Activated CD4-positive, CD25-positive, alpha-beta regulatory T cell (primary cell): ENCODE measurements at places on chromosomes 2 and 18.

DNA sequence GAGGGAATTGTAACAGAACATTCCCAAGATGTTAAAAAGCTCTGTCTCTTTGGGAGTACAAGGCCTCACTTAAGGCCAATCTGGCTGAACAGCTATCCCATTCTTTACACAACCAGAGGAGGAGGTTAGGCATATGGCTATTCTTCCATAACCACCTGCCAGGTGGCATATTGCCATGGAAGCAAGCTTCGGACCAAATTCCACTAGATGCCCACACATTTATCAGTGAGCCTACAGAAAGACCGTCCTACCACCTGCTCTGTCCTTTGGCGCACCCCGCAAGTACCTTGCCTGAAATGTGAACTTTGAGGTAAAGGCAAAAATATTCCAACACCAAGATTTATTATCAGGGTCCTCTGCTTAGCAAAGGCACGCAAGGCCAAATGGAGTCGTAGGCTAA, 519.9 kb upstream of the TNP1 start:
- no peak for DNase-seq

- DNase-seq, result no peak
These were observed 50.7 kb upstream of the DDX18 start for GRCh38 chr2:117763804-117764203.

DNA sequence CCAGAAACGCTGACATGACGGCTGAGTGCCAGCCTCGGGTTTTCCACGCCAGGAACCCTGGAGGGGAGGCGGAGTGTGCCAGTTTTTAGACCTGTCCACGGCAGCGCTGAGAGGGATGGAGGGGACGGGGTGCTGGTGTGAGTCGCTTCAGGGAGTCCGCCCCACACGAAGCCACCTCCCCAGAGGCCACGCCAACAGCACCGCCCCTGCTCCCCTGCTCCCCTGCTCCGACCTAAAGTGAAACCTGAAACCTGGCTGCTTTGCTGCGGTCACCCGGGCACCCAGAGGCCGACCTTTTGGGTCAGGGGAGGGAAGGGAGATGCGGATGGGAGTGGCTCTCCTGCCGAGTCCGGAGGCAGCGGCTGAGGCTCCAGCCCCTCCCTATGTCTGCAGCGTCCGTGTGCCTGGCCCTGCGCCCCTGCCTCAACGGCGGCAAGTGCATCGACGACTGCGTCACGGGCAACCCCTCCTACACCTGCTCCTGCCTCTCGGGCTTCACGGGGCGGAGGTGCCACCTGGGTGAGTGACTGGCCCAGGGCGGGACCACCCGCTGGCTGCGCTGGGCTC, 38.1 kb downstream of the SNED1 start:
- no peak for DNase-seq

GRCh38 chr2:37919631-37920032, 5.5 kb upstream of the RMDN2 start:
- no peak for DNase-seq

GRCh38 chr18:45829855-45830254, 4.4 kb downstream of the SIGLEC15 start:
- no peak for DNase-seq

- DNase-seq, result no peak
These were observed 923 bp downstream of the FIGLA start for GRCh38 chr2:70789304-70790135.

DNA sequence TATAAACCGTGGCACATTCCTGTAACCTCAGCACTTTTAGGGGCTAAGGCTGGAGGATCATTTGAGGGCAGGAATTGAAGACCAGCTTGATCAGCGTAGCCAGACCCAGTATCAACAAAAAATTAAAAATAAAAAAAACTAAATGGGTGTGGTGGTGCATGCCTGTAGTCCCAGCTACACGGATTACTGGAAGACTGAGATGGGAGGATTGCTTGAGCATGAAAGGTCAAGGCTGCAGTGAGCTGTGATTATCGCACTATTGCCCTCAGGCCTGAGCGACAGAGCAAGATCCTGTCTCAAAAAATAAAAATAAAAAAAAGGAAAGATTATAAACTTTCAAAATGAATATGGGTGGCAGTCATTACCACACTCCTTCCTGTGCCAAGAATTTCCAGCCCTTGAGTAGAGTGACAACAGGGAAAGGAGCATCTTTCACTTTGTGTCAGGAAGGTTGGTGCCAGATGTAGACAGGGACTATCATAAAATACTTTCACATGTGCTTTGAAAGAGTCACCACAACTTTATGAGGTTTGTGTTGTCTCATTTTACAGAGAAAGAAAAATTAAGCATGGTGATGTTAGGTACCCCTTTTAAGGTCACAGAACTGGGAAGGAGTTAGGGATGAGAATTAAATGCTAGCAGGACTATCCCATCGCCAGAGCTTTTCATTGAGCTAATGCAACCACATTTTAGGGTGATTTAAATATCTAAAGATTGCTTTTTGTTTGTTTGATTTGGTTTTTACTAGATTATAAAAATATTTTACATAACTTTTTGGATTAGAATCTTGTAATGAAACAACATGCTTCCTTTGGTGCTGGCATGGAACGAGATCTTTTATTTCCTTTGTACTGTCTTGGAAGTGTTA, 1617.4 kb upstream of the ACVR2A start:
- DNase-seq, result no peak

GRCh38 chr2:120887320-120887697, 151.6 kb downstream of the GLI2 start:
- no peak for DNase-seq

GRCh38 chr2:130391058-130391871, 35.4 kb downstream of the PTPN18 start:
- DNase-seq, result peak; percentile 34

- no peak for DNase-seq
These were observed 1108.3 kb upstream of the KLHL29 start for GRCh38 chr2:22276696-22277095.

GRCh38 chr2:27940090-27940671, 49.7 kb downstream of the BABAM2 start:
- no peak for DNase-seq

DNA sequence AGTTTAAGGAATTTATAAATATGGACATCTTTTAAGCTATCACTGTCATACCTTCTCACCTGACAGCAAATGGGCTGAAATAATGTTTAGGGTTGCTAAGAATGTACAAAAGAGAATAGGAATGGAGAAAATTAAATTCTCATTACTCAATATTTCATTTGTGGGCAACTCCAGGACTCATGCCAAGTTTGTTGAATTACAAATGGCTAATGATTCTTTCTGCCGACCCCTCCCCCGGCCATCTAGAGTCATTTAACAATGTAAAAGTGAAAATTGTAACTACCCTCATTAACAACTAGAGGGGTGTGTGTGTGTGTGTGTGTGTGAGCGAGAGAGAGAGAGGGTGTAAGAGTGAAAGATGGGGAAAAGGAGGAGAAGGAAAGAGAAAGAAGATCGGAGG, 708.5 kb upstream of the FAM98A start:
- DNase-seq, result no peak

GRCh38 chr2:15116830-15117229, 444.3 kb downstream of the NBAS start:
- no peak for DNase-seq

- DNase-seq, result peak; percentile 71
These were observed 867 bp upstream of the TTL start for GRCh38 chr2:112481050-112481527.

GRCh38 chr2:84022810-84023431, 436.2 kb downstream of the SUCLG1 start:
- DNase-seq, result no peak

- DNase-seq, result peak; percentile 6
These were observed 63.3 kb downstream of the RAB31 start for GRCh38 chr18:9771261-9771976.

DNA sequence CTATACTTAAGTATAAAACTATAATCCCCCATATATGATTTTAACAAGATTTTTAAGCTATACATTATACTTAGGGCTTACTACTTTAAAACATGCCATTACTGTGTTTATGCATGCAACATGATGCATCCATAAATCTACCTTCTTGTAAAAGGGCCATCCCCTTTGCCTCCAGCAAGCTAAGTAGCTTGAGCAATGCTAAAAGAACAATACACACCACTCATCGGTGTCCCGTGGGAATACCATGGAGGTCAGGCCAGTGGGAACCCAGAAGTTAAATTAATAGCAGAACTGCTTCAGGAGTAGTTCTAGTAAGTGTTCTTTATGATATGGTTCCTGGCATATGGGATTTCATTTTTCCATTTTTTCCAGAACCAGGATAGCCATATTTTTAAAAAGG, 37.8 kb downstream of the SH3RF3 start:
- DNase-seq, result no peak

- peak; percentile 12 for DNase-seq
These were observed 74.5 kb upstream of the YPEL5 start for GRCh38 chr2:30072250-30072842.

DNA sequence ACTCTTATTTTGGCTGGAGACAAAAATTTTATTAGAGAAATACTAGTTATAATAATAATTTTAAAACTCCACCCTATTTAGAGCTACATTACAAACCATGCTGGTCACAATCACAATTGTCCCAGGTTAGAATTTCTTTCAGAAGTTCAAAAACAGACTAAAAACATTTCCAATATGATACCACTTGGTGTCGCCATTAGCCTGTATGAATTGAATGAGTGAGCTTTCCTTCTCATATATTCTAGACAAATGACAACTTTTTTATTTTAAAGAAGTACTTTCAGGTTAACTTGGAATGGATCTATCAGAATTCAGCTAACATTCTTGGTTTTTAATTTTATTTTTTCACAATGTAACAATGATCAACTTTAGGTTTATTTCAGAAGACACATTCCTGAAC, 48.0 kb downstream of the SERPINB8 start:
- DNase-seq, result no peak

GRCh38 chr2:70729647-70730046, 38.4 kb downstream of the ADD2 start:
- no peak for DNase-seq

- DNase-seq, result peak; percentile 42
These were observed 27.2 kb upstream of the PTPN2 start for GRCh38 chr18:12911025-12911928.

- DNase-seq, result no peak
These were observed 969.6 kb upstream of the PIK3C3 start for GRCh38 chr18:40985436-40985835.

- DNase-seq, result no peak
These were observed 103.5 kb downstream of the DNER start for GRCh38 chr2:229610872-229611271.

GRCh38 chr18:13608791-13609532, 117.4 kb downstream of the FAM210A start:
- DNase-seq, result no peak

DNA sequence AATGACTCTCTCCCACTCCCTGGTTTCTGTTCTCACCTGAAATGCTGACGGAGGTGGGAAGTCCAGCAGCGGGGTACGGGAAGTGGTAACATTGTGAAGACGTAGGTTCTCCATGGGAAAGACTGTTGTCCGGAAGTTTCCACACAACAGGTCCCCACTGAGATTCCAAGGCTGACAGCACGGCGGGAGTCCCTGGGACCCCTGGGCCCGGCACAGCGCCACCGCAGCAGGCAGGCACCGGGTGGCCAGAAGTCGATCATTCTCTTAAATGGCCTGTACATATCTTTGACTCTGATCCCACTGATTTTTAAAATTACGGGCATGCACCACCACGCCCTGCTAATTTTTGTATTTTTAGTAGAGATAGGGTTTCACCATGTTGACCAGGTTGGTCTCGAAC, 201.0 kb upstream of the SALL3 start:
- no peak for DNase-seq

DNA sequence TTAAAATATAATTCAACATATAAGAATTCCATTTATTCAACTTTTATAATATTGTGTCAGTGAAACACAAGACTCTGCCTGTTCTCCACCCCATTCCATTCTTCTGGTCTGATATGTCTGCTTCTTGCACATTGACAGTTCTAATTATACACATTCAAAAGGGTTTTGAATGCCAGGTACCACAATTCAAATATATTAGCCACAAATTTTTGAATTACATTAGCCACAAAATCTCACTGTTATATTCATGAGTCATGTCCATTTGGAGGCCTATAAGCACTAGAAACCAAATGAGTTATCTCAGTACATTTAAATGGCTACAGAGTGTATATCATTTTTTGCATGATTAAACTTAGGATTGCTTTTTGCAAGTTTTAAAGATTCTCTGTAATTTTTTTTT, 72.1 kb downstream of the CCDC150 start:
- DNase-seq, result no peak

DNA sequence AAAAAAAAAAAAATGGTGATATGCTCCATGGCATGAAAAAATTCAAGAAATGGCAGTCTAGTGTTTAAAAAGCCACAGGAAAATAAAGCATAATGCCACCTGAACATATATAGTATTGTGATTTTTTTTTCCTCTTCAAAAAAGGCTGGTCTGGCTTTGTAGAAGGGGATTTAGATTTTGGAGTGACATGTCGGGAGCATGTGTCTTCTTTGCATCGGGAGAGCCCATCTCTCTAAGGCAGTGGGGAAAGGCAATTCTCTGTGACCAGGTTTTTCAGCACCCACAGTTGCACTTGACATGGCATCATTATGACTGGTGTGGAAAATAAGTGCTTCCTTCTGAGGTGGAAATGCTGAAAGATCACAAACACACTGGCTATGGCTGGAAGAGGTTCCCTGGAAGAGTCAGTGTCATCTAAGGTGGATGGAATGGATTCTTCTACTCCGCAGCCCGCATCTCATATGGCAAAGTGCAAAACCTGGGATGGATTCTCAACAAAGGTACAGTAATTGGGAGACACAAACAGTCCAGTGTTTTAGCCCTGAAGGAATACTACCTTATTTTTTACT, 172.5 kb downstream of the AGAP1 start:
- no peak for DNase-seq

DNA sequence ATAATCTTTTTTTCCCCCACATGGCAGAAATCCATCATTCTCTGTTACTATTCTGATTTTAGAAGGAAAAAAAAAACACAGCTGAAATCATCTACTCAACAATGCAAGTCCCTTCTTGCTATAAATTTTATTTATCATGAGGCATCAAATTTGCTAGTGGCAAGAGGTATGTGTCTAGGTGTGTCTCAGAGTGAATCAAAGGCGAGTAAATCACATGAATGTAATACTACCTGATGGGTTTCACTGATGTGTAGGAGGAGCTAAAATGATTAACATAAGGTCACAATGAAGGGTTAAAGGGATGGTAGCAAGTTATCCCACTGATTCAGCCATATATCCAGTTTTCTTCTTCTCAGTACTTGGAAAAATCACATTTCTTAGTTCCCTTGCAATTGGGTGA, 24.5 kb upstream of the PELI1 start:
- DNase-seq, result no peak

DNA sequence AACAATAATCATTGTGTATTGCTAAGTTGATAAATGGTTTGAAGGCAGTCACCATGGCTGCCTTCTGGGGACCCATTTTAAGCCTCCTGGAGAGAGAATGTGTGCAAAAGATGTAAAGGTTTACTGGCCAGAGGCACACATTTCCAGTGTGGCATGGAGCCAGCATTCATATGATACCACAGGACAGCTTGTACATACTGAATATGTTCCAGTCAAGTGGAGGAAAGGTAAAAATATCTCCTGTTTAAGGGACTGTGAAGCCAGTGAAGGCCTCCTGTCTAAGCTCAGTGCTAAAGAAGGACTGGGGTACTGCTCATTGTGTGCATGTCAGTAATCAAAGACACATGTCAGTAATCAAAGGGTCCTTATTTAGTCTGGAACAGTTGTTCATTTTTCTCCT, 119.2 kb downstream of the BABAM2 start:
- no peak for DNase-seq
